Activated naive CD4-positive, alpha-beta T cell treated with anti-CD3 and anti-CD28 coated beads, Interleukin-2, amount 10 ng/mL, durations not matched to agents 7 days and 5 days (primary cell): ENCODE measurements at places on chromosomes 1 and 21.

GRCh38 chr1:2334883-2335534 lies 56.3 kb downstream of the MORN1 start:
- no peaks in the 10 kb centered on the region for H3K4me1 ChIP-seq
- H3K36me3 ChIP-seq = no peaks in the 10 kb centered on the region
- no peaks in the 10 kb centered on the region for H3K27me3 ChIP-seq

- H3K4me1 ChIP-seq = peaks cover 5% of the 10 kb centered on the region
- DNase-seq = no peak
- no peaks in the 10 kb centered on the region for H3K27me3 ChIP-seq
Observed at GRCh38 chr1:19151537-19151936, 58.5 kb downstream of the UBR4 start.

DNA sequence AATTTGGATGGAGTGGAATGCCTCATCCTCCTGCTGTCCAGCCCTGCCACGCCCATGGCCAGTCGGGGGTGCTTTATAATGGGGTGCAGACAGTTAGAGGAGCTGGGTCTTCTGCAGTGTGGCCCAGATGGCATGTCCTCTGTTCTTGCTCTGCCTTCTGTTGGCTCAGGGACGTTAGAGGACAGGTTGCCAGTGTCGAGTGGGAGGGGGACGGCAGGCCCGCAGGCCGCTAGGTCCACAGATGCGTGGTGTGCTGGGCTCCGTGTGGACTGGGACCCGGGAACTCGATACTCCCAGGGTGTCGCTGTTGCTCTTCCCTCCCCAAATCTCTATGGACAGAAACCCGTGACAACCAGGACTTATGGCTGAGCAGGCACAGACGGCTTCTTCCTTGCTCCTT lies 33.3 kb downstream of the SIM2 start:
- no peaks in the 10 kb centered on the region for H3K4me1 ChIP-seq
- H3K4me3 ChIP-seq = no peak overlapping the region
- no peaks in the 10 kb centered on the region for H3K36me3 ChIP-seq
- H3K27ac ChIP-seq = no peak overlapping the region

DNA sequence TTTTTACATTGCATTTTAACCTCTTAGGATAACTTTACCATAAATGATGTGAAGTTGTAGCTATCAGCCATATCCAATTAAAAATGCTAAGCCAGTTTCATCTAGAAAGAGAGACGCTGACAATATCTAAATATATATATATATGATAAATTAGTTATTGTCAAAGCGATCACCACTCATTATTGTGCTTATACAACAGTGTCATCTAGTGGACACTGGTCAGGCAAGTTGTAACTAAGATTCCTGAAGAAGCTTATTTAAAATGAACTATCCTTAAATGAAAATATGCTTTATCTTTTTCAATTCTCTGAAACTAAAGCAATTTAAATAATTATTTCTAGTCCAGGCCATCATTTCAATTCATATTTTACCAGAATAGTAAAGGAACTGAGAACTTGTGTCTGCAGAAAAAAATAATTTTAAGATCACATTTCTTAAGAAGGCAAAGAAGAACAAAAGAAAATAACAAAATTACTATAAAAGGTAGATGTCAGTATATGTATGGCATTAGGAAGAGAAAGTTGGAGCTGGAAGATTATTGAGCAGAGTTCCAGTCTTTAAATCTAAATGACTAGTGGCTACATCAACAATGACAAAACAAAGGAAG lies 193.3 kb upstream of the SNX7 start:
- no peaks in the 10 kb centered on the region for H3K4me1 ChIP-seq
- no peak overlapping the region for H3K4me3 ChIP-seq
- no peak for DNase-seq
- no peak overlapping the region for H3K27ac ChIP-seq
- no peaks in the 10 kb centered on the region for H3K36me3 ChIP-seq
- H3K27me3 ChIP-seq = no peaks in the 10 kb centered on the region

DNA sequence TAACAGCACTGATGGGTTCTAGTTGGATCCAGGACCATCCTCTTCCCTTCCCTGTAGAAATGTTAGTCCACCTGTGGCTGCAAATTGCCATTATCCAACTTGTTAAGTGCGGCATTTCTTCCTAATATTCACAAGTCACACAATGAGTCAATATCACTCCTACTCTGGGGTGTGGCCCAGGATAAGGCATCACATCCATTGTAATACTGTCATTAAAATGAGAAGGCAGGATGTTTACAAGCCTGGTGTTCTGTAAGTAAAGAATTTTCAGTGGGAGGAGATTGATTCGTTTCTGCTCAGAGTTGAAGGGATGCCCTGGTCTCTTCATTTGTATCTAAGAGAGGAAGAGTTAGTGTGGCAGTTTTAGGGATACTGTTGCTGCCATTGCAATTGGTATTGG lies 18.1 kb upstream of the ARHGAP29 start:
- no peak overlapping the region for H3K4me3 ChIP-seq
- H3K27ac ChIP-seq = no peak overlapping the region
- H3K36me3 ChIP-seq = no peaks in the 10 kb centered on the region
- H3K27me3 ChIP-seq = peaks cover 11% of the 10 kb centered on the region
- DNase-seq = no peak

GRCh38 chr1:29793101-29793546 lies 556.8 kb downstream of the PTPRU start:
- peaks cover 4% of the 10 kb centered on the region for H3K27me3 ChIP-seq
- peak; percentile 79 for DNase-seq
- H3K4me1 ChIP-seq = no peaks in the 10 kb centered on the region
- no peaks in the 10 kb centered on the region for H3K36me3 ChIP-seq

DNA sequence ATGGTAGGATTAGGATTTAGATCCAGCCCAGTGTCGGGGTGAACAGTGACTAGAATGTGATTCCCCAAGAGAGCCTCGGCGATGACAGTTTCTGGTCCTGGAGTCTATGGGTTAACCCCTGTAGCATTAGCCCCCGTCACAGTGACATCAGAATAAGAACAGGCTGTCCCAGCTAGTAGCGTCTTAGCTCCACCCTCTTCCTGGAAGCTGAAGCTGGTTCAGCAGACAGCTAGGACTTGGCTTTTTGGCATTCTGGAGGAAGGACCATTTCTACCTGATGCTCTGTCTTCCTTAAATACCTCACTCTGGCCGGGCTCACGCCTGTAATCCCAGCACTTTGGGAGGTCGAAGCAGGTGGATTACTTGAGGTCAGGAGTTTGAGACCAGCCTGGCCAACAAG lies 5.0 kb downstream of the NDUFS2 start:
- H3K27me3 ChIP-seq = no peaks in the 10 kb centered on the region
- no peak overlapping the region for H3K4me3 ChIP-seq
- H3K27ac ChIP-seq = no peak overlapping the region

- no peak for DNase-seq
- H3K4me3 ChIP-seq = no peak overlapping the region
- no peaks in the 10 kb centered on the region for H3K36me3 ChIP-seq
- H3K4me1 ChIP-seq = no peaks in the 10 kb centered on the region
Observed at GRCh38 chr1:178258536-178258935, 164.6 kb downstream of the RASAL2 start.

- no peak for DNase-seq
- H3K27me3 ChIP-seq = peaks cover 10% of the 10 kb centered on the region
- H3K4me3 ChIP-seq = no peak overlapping the region
- no peak overlapping the region for H3K27ac ChIP-seq
- H3K4me1 ChIP-seq = peaks cover 16% of the 10 kb centered on the region
Observed at GRCh38 chr21:46189213-46189958, 5.1 kb upstream of the SPATC1L start.

- peaks cover 14% of the 10 kb centered on the region for H3K4me1 ChIP-seq
- H3K36me3 ChIP-seq = no peaks in the 10 kb centered on the region
- peaks cover 34% of the 10 kb centered on the region for H3K27me3 ChIP-seq
- no peak overlapping the region for H3K4me3 ChIP-seq
Observed at GRCh38 chr1:43930168-43930948, 3.2 kb upstream of the ARTN start.

DNA sequence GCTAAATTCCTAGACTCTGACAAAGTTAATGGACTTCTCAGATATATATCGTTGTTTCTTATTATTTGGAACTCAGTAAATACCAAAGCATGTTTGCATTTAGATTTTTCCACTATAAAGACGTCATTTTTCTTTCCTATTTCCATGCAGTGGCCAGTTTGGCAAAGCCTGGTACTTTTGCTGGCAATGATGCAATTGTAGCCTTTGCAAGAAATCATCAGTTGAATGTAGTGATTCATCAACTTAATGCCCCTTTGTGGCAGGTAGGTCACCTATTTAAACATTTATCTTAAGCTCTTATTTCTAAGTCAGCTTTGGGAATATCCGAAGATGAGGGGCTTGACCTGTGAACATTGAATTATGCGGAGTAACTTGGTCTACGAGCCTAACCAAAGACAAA lies 12.0 kb downstream of the OTUD3 start:
- H3K27ac ChIP-seq = no peak overlapping the region
- peaks cover 38% of the 10 kb centered on the region for H3K36me3 ChIP-seq
- no peaks in the 10 kb centered on the region for H3K4me1 ChIP-seq
- H3K4me3 ChIP-seq = no peak overlapping the region
- no peak for DNase-seq

- no peaks in the 10 kb centered on the region for H3K4me1 ChIP-seq
- no peak for DNase-seq
- no peaks in the 10 kb centered on the region for H3K36me3 ChIP-seq
- H3K27ac ChIP-seq = no peak overlapping the region
Observed at GRCh38 chr21:32099812-32100416, 178.9 kb downstream of the MIS18A start.

DNA sequence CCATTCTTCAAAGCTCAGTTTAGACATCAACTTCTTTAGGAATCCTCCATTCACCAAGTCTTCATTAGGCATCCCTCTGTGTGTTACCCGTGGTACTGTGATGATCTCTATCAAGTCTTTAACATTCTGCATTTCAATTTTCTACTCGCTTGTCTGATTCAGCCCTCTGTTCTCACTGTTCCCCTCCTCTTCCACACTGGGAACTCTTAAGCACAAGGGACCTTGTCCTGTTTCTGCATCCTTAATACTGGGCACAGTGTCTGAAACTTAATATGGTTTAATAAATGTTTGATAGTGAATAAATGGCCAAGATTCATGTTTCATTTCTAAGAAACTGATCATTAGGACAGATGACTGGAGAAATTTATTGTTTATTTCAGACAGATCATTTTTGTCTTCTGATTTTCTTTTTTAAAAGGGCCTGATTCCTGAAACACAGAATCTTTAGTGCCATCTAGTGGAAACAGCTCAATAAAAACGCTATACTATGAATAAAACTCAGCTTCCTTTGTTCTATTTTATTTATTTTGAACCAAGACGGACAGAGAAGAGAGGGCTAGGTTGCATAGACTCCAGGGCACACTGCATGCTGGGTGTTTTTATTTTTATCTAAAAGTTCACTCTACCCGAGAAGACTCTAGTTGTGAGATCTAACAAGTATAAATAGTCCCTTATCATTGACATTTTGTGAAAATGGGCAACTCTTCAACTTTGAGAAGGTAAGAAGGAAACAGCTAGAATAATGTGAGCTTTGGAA lies 7.0 kb upstream of the TRIM45 start:
- H3K27ac ChIP-seq = no peak overlapping the region
- no peaks in the 10 kb centered on the region for H3K36me3 ChIP-seq
- DNase-seq = no peak
- no peaks in the 10 kb centered on the region for H3K4me1 ChIP-seq

DNA sequence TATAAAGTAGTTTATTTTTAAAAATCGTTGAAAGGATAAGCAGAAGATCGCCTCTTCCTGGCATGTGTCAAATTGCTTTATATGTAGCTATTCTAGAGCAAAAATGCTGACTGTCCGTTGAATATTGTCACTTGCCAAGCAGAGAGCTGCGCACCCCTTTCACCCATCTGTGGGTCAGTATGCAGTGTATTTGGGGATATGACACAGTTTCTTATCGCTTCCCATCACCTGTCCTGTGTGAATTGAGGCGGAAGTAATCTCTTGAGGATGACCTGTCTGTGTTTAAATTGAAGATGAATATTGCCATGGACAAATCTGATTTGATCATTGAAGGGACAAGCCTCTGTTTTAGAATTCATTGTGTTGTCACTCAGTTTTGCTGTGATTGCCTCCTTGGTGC lies 52.2 kb downstream of the POFUT2 start:
- H3K36me3 ChIP-seq = no peaks in the 10 kb centered on the region
- no peak overlapping the region for H3K4me3 ChIP-seq
- no peak overlapping the region for H3K27ac ChIP-seq
- peaks cover 41% of the 10 kb centered on the region for H3K27me3 ChIP-seq

- no peak overlapping the region for H3K4me3 ChIP-seq
- H3K36me3 ChIP-seq = peaks cover 2% of the 10 kb centered on the region
- no peak for DNase-seq
- peaks cover 23% of the 10 kb centered on the region for H3K4me1 ChIP-seq
- H3K27me3 ChIP-seq = no peaks in the 10 kb centered on the region
Observed at GRCh38 chr1:19710825-19711611, 46.3 kb downstream of the HTR6 start.
